ENCODE measurements at places on chromosomes 13 and 19.

GRCh38 chr13:93172109-93172508 is 54.5 kb upstream of the GPC6 start:
- DNase-seq = no peak

- DNase-seq = no peak
Observed at GRCh38 chr13:45396533-45397095, 21.6 kb downstream of the SLC25A30 start.

- DNase-seq = no peak
Observed at GRCh38 chr13:20544201-20544923, 18.7 kb upstream of the CRYL1 start.

GRCh38 chr13:95698047-95698749 is 21.3 kb downstream of the DNAJC3 start:
- DNase-seq = no peak

DNA sequence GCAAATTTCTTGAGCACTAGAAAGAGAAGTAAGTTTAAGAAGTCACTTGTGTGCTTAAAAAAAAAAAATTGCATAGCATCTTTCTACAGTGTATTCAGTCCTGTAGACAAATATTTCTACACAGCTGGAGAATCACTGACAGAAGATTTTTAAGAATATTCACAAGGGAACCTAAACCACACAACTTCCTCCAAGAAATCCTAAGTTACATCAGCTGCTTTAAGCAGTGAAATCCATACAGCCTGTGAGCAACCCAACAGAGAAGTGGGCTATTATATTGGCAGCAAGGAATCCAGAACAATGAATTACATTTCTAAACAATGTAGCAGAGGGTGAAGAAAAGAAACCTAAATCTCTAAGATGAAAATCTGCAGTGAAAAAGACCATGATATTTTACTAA is 1.5 kb downstream of the DOCK9 start:
- DNase-seq = no peak

- DNase-seq = no peak
Observed at GRCh38 chr13:35159041-35159440, 217.0 kb downstream of the NBEA start.

GRCh38 chr13:50991579-50992521 is 82.3 kb downstream of the RNASEH2B start:
- no peak for DNase-seq

All from activated T-helper 1 cell treated with anti-CD3 and anti-CD28 coated beads, Interleukin-2, amount 50 U/mL, for 16 hours (primary cell).